ENCODE measurements at places on chromosomes 11 and 22. TPM values are rescaled to one million over a fixed set of nuclear protein-coding genes. Genes with fewer than 3 reads are reported as not detected.

GRCh38 chr11:124746621-124747243 is 5.3 kb downstream of the VSIG2 start:
- DNase-seq = peak; percentile 64

DNA sequence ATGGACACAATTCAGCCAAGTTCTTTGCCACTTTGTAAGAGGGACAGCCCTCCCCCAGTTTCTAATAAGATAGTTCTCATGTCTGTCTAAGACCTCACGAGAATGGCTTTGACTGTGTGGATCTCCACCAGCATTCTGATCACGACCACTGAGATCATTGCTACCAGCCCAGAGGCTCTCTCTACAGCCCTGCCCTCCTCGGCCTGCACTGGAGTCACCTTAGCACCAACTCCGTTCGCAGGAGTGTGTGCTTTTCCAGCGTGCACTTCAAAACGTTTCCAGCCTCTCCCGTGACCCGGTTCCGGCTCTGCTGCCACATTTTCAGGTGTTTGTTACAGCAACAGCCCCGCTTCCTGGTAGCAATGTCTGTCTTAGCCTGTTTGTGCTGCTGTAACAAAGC is 26.2 kb downstream of the TSPAN32 start:
- DNase-seq = no peak

DNA sequence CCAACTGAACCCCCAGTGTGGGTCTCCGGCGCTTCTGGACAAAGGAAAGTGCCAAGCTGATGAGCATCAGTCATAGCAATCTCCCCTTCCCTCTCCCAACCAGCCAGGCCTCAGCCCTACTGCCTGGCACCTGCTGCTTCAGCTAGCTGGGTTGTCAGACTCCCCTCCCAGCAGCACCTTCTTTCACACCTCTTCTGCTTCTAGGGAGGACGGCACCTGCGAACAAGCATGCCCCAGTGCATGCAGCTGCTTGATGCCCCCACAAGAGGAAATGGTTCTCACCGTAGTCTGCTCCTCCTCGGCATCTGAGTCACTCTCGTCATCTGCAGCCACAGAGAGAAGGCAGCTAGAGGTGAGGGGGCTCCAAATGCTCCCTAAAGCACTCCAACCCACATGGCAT is 25.4 kb downstream of the THOC5 start:
- DNase-seq = no peak

GRCh38 chr11:73968356-73968966 is 14.2 kb downstream of the UCP2 start:
- no peak for DNase-seq

Gene CHRDL2
- total RNA-seq = not detected

DNA sequence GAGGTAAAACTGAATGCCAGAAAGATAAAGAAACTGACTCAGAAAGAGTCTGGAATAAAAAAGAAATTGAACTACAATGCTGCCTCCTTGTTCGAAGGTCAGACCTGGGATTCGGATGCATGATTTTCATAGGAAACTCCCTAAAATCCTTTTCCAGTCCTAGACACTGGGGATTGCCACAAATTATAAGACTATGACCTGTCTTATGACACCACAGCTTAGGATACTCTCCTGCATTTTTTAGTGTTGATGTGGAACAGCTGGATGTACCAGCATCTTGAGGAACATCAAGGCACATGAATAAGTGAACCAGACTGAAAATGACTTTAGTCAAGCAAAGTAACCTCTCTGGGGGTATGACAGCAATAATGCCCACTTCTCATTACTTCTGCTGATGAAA is 9.0 kb downstream of the KIRREL3 start:
- peak; percentile 52 for DNase-seq

DNA sequence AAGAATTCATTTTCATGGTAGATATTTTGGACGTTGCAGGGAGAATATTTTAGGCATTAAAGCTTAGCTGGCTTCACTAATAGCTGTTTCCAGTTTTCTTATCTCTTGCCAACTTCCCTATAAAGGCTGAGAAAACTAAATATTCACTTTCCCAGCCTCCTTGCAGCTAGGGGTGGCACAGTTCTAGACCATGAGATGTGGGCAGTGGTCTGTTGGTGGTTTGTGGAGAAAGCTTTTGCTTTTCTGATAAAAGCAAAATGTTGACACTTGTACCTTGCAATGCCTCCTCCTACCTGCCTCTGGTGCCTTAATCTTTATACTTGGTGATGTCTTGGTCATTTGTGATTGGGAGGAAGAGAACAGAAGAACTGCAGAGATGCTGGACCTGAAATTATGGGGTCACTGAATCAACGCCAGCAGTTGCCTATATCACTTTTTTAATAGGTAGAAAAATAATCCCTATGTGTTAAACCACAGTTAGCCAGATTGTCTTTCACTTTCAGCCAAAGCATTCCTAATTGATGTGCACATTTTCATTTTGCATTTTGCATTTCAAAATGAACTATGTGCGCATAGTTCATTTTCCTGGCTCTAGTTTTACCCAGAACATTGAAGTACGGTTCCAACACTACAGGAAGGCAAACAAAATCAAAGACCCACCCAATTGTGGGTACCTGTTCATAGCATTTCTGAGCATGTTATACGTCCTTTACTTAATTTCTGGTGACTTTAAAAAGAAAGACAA is 24.9 kb upstream of the ABTB2 start:
- no peak for DNase-seq

Gene CRY2
- total RNA-seq = 6.3 TPM

Gene APOA5
- total RNA-seq = not detected

DNA sequence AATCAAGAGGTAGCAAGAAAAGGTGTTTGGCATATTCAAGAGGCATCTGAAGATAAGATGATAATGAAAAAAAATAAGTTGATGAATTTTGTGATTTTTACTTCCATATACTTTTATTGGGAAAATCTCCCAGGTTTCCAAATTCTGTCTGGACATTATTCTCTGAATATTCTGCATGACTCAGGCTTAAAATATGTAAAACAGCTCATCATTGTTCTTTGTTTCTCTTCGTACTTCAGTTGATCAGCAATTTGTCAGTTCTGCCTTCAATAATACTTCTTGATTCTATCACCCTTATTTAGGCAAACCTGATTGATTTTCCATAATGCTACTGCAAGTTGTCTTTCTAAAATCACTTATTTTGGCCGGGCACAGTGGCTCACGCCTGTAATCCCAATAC is 30.2 kb downstream of the GTF2H1 start:
- DNase-seq = no peak

DNA sequence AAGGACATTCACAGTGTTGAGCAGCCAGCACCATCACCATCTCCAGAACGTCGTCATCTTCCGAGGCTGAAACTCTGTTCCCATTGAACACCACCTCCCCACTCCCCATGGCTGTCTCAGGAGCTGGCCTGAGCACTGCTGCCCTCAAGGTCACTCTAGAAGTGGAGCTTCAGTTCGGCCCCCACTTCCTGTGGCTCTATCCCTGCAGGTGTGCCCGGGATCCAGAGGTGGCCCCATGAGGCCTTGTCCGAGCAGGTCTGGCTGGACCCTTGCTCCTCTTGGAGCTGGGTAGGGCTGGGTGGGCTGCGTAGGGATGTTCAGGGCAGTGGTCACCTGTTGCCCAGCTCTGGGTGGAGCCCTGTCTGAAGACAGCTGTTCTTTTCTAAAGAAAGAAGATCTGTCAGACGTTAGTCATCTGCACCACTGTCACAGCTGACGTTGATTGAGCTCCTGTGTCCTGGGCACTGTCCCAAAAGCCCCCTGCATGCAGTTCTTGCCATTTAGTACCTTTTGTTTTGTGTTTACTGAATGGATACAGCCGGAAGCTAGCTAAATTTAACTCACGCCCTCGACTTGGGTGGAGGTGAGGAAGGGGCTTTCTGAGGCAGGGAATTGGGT is 75.5 kb upstream of the CLDN5 start:
- DNase-seq = no peak

Gene MMP27
- total RNA-seq = not detected

Gene OR51T1
- total RNA-seq = not detected

GRCh38 chr11:75233754-75234172 is 6.8 kb upstream of the TPBGL start:
- peak; percentile 10 for DNase-seq

DNA sequence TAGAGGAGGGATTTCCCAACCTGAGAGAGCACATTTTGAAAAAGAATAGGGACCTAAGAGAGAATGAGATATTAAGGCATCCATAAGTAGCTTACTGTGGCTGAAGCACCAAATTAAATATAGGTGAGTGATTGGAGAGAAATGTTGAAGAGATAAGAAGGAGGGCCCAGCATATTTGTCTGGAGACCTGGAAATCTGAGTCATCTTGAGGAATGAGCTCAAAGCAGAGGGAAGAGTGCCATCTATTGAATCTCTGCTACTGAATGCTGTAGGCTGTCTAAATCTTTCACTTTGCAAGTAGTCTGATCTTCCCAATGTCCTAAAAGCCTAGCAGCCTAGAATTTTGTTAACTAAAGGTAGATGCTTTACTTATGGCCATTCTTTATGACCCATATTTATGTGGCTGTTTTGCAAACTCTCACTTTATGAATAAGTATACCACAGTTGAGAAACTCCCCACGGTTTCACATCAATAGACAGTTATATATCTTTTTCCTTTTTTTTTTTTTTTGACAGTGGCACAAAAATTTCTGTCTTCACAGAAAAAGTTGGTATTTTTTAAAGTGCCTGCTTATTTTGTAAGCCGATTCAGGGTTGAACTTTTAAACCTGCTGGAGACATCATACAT is 2093.5 kb downstream of the LRRC4C start:
- peak; percentile 15 for DNase-seq

- no peak for DNase-seq
Observed at GRCh38 chr11:1516273-1517067, 29.9 kb upstream of the MOB2 start.

- DNase-seq = no peak
Observed at GRCh38 chr11:3659595-3660515, 11.3 kb downstream of the CHRNA10 start.

GRCh38 chr11:15941206-15941770 is 415.1 kb downstream of the SOX6 start:
- DNase-seq = no peak

Gene KRTAP5-1
- not detected for total RNA-seq

Gene BTG4
- not detected for total RNA-seq

GRCh38 chr11:9104580-9104979 is 13.2 kb upstream of the SCUBE2 start:
- no peak for DNase-seq

DNA sequence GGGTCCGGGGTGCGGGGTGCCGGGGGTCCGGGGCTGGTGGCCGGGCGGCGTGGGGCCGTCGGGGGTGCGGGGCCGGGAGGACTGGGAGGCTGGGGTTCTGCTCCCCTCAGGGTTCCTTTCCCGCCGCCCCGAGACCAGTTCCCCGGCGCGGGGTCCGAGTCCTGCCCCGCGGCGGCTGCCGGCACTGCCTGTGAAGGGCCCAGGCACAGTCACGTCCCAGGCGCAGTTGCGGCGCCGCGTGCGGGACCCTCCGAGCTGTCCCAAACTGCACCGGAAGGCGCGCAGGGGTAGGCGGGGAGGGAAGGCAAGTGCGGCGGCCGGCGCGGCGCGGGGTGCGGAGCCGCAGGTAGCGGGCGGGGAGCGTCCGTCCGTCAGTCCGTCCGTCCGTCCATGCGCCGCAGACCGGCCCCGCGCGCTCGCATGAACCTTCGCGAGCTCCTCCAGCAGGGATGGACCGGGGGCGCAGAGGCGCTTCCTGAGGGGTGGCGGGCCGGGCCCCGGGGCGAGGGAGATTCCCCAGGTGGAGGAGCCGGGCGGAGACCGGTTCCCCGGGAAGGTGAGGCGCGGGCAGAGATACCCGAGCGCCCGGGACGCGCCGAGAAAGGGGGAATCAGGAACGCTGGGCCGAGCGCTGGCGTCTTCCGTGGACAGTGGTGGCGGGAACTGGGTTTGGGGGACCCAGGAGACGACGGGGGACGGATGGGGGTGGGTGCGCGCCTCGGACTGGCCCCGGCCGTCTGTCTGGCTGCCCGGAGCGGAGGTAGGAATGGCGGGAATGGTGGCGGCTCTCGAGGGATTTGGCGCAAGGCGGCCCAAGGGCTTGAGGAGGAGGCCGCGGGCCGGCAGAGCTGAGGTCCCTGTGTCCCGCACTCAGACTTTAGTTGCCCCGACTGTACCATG is 3.1 kb upstream of the ADORA2A start:
- DNase-seq = no peak

Gene SPDYC
- total RNA-seq = not detected

Gene PRRG4
- 3.1 TPM for total RNA-seq

DNA sequence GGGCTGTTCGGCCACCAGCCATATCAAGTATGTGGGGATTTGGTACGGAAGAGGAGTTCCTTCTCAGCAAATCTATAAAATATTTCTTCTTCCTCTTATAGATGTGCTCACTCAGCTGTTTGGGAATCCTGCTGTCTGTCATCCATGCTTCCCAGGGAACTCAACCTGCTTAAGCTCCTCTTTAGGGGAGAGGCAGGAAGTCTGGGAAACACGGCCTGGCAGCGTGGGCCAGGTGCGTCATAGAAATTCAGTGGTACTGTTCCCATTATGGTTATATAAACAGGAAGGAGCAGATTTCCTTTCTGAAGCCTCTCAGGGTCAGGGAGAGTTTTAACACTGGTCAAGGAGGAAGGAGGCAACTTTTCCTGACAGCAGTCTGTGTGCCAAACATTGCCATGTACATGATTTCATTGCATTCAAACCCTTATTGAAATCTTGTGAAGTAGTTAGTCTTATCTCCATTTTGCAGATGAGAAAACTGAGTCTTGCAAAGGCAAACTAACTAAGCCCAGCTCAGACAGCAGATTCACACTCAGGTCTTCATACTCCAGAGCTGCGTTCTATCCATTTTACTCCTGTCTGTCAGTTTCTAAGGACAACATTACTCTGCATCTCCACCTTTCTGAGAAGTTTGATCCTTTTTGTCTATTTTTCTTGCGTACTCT is 35.4 kb upstream of the AMOTL1 start:
- no peak for DNase-seq

Gene FJX1
- total RNA-seq = 52.1 TPM

Gene APOBEC3B
- total RNA-seq = 68.1 TPM

GRCh38 chr22:27073601-27074425 is 416.4 kb downstream of the MIAT start:
- DNase-seq = no peak

- no peak for DNase-seq
Observed at GRCh38 chr22:29377979-29378378, 10.4 kb downstream of the AP1B1 start.

- no peak for DNase-seq
Observed at GRCh38 chr22:25669253-25670069, 72.5 kb upstream of the MYO18B start.

DNA sequence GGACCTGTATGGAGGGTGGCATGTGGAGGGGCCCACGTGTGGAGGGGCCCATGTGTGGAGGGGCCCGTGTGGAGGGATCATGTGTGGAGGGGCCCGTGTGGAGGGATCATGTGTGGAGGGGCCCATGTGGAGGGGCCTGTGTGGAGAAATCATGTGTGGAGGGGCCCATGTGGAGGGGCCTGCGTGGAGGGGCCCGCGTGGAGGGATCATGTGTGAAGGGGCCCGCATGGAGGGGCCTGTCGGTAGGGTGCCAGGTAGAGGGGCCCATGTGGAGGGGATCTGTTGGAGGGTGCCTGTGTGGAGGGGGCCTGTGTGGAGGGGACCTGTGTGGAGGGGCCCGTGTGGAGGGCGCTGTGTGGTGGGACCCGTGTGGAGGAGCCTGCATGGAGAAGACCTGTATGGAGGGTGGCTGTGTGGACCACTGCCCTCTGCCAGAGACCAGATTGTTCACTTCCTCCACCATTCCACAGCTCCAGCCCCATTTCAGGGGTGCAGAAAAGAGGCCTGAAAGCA is 47.0 kb downstream of the IGLL5 start:
- DNase-seq = no peak

- no peak for DNase-seq
Observed at GRCh38 chr11:45440111-45440510, 154.0 kb upstream of the SYT13 start.

Gene CARNS1
- 0.23 TPM for total RNA-seq

Gene MFNG
- 0.07 TPM for total RNA-seq

GRCh38 chr11:11036848-11037732 is 179.2 kb upstream of the ZBED5 start:
- DNase-seq = peak; percentile 15

GRCh38 chr11:65558002-65558929 is at the start of gene LTBP3:
LTBP3 (minus strand) TSS chr11:65558359; CDS start chr11:65557959, 400 bp downstream.
- DNase-seq = no peak
